Dermis blood vessel endothelial cell (primary cell): ENCODE measurements at places on chromosomes 5 and 9. TPM values are rescaled to one million over a fixed set of nuclear protein-coding genes. Genes with fewer than 3 reads are reported as not detected.

CARD9 gene
- total RNA-seq: 0.34 and 1.1 TPM in 2 replicates

FBN2 gene
- 0.79 and 14.0 TPM in 2 replicates for total RNA-seq

ANKRD31 gene
- total RNA-seq: 0.05 TPM in 1 of 2 replicates, not detected in the other

ZDHHC11 gene
- total RNA-seq: 0.33 and 1.7 TPM in 2 replicates

IL9 gene
- not detected in 2 replicates for total RNA-seq

AQP3 gene
- total RNA-seq: under 0.01 and 0.51 TPM in 2 replicates

FKBP15 gene
- 18.7 and 25.3 TPM in 2 replicates for total RNA-seq

PCDHB9 gene
- 0.14 and 0.17 TPM in 2 replicates for total RNA-seq

LOX gene
- total RNA-seq: 88.2 and 100 TPM in 2 replicates

SIGMAR1 gene
- 37.1 and 63.5 TPM in 2 replicates for total RNA-seq

SH3GL2 gene
- 0.05 and 0.17 TPM in 2 replicates for total RNA-seq

ADAMTS19 gene
- not detected in 2 replicates for total RNA-seq

ZNF300 gene
- total RNA-seq: 6.5 and 6.8 TPM in 2 replicates

OBP2B gene
- total RNA-seq: not detected in 2 replicates

IFNB1 gene
- total RNA-seq: not detected in 2 replicates

PROB1 gene
- total RNA-seq: 6.1 and 9.2 TPM in 2 replicates

RASEF gene
- total RNA-seq: 0.05 and 0.17 TPM in 2 replicates

TAS2R1 gene
- not detected in 2 replicates for total RNA-seq

TXNDC8 gene
- total RNA-seq: not detected in 2 replicates

SLC27A6 gene
- total RNA-seq: 0.14 TPM in 1 of 2 replicates, not detected in the other

SV2C gene
- total RNA-seq: 0.05 TPM in 1 of 2 replicates, not detected in the other

RPP25L gene
- 21.4 and 31.8 TPM in 2 replicates for total RNA-seq

LTC4S gene
- 0.79 and 0.85 TPM in 2 replicates for total RNA-seq

ADAMTSL2 gene
- total RNA-seq: under 0.01 and 0.17 TPM in 2 replicates

SLC4A9 gene
- not detected in 2 replicates for total RNA-seq
